NCI-H2081 treated with DMSO at 0.1 percent for 48 hours (cell line): ENCODE measurements at places on chromosomes 5 and 9.

GRCh38 chr9:128249908-128250838, 25.6 kb downstream of the GOLGA2 start:
- no peak for DNase-seq

DNA sequence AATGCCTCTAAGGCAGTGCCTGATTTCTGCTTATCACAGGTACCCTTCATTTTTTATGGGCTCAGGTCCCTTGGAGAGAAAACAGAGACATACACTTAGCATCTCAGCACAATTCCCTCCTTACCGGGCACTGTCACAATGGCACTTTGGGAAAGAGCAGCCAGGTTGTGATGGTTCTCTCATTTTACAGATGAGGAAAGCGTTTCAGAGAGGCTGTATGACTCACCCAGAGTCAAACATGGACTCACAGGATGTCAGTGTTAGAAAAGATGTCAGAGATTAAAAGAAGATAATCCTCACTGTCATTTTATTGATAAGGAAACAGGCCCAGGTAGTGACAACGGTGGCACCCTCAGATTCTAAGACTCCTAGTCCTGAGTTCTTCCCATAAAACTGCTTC, 12.0 kb upstream of the SLC31A2 start:
- DNase-seq: no peak

DNA sequence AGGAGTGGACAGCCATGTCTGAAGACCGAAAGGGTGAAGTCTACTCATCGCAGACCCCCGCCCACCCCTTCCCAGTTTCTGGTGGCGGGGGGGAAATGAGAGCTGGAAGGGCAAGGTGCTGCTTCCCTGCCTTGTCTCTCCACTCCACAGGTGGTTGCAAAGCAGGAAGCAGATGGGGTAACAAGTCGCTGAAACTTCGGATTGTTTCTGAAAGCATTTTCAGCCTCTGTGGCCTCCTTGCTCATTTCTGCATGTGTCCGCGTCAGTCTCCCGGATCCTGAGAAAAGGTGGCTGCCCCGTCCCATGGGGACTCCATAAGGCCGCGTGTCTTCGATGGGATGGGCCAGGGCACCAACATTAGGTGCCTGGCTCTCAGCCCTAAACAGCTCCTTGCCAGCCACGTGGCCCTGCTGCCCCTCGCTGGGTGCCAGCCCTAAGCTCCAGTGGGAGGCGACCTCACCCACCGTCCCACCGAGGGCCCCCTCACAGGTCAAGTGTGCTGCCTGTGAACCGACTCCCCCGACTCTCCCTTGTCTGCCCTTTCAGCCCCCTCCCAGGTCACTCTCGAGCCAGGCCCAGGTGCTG, 971 bp downstream of the PHYKPL start:
- no peak for DNase-seq

DNA sequence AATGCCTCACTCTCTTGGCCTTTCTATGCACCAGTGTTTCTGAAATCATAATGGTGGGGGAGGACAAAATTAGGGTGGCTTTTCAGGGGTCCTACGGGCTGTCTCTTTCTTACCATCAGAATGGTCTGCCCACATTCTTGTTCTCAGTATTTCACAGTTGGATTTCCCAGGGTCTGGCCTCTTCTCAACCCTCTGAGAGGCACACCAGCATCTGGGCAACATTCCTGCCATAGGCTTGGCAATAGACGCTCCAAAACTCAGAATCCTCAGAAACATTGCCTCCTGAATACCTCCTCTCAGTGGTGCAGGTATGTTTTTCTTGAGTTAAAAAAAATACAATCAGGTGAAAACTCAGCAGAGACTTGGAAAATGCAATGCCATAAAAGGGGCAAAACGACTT, 358.3 kb downstream of the NTRK2 start:
- no peak for DNase-seq

DNA sequence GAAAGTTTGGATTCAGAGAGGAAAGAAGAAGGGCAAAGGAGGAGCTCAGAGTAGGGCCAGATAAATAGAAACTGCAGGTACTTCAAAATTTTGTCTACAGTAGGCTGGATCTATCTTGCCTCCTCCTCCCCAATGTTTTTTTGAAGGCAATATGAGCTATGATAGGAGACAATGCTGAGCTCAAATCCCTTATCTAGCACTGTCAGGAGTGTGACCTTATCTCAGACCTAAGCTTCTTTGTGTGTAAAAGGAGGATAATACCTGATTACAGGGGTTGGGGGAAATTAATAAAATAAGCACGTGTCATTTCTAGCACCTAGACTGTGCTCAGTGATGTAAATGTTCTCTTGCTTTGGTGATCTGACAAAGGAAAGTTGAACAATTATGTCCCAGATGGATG, 137.8 kb upstream of the CD180 start:
- no peak for DNase-seq

DNA sequence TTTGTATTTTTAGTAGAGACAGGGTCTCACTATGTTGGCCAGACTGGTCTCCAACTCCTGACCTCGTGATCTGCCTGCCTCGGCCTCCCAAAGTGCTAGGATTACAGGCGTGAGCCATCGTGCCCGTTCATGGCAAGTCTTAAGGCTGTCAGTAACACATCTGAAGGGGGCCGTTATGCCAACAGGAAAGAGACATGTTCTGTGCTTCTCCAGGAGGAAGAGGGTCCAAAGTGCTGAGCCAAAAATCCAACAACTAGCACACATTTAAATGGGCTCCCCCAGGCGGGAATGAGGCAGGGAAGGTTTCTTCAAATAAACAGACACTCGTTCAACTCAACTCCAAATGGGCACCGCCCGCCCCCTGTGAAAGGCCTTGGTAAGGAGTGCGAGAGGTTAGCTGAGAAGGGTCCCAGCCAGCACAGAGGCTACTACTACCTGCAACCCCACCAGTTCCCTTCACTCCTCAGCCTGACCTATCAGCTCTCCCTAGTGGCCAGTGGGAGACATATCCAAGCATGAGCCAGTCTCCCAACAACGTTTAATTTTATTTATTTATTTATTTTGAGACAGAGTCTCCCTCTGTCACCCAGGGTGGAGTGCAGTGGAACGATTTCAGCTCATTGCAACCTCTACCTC, 84.1 kb upstream of the DMRT1 start:
- no peak for DNase-seq
